ENCODE measurements at places on chromosomes 1 and 21.

- peak; percentile 46 for DNase-seq
These were observed 20.9 kb downstream of the PTPRU start for GRCh38 chr1:29256979-29257804.

GRCh38 chr1:99788896-99789295 lies 22.5 kb upstream of the FRRS1 start:
- DNase-seq = peak; percentile 14

GRCh38 chr21:34147792-34148418 lies 74.5 kb downstream of the MRPS6 start:
- DNase-seq = no peak

DNA sequence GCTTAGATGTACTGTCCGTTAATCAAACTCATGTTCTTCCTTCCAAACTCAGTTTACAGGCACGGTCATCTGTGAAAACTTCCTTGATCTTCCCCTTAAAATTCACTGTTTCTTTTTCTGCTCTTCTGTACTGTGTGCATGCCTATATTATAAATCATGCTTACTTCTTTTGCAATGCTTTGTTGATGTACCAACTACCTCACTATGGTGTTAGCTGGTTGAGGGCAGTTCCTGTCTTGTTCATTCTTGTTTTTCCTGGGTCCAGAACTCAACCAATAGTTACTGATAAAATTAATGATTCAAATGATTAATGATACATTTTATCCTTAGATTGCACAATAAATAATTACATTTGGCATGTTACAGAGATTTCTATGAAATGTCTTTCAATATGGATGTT lies 163.8 kb downstream of the CHRM3 start:
- DNase-seq = no peak

DNA sequence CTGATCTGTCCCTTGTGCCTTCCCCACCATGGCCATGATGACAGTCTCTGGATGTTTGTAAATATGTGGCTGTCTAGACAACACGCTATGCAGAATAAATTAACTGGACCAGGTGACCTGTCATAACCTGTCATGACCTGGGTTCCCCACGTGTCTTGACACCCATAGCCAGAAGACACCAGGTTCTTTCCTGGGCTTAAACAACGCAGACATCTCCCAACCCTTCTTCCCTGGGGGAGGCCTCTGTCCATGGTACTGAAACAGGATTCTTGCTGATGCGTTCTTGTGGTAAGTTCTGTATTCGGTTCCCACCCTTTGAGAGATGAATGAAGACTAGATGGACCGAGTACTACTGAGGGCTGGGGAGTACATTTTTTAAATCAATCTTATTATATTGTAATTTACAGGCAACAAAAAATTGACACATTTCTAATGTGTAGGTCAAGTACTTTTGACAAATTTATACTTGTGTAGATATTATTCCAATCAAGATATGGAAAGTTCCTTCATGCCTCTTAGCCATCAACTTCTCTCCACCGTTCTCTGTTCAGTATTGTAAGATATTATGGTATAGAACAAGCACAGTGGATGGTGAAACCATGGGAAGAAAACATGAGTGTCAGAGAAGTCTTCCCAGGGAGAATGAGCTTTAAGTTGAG lies 738.8 kb downstream of the PTPRU start:
- DNase-seq = no peak

GRCh38 chr1:162570718-162571117 lies 9.2 kb downstream of the UAP1 start:
- no peak for DNase-seq

Measured in WERI-Rb-1 (cell line).